ENCODE measurements at places on chromosomes 4 and X.

DNA sequence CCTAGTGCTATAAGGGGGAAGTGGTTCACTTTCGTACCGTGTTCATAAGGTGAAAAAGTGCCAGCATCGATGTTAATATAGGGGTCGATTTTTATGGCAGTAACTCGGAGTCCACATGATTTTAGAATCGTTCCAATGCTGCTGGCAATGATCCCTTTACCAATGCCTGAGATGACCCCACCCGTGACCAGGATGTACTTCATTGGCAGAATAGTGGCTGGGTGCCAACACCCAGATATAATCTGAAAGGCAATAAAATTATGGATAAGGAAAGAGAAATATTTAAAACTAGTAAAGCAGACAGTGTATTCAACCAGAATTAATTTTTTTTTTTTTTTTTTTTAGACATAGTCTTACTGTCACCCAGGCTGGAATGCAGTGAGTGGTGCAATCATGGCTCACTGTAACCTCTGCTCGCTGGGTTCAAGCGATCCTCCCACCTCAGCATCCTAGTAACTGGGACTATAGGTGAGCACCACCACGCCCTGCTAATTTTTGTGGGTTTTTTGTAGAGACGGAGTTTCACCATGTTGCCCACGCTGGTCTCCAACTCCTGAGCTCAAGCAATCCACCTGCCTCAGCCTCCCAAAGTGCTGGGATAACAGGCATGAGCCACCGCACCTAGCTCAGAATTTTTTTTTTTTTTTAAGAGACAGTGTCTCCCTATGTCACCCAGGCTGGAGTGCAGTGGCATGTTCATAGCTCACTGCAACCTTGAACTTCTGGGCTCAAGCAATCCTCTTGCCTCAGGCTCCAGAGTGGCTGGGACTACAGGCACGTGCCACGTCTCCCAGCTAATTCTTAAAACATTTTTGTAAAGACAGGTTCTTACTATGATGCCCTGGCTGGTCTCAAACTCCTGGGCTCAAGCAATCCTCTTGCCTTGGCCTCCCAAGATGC lies 9.5 kb downstream of the CTPS2 start:
- DNase-seq: no peak

- DNase-seq: no peak
Measured at GRCh38 chrX:127873637-127874036, 178.6 kb downstream of the ACTRT1 start.

DNA sequence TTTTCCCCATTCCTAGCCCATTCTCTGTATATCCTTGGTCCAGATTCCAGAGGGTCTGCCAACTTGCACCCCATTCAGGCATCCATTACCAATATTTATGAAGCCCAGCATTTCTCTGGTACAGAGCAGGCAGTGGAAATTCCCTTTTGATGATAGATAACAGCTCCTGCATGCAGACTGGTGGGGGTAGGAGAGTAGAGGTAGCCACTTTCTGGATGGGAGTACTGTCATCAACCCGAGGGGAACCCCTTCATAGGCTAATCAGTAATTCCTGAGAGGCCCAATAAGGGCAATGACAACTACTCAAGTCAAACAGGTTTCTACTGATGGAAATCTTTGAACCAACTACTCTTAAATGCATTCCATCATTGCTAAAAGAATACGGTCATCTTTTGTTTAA lies 63.7 kb downstream of the COL25A1 start:
- DNase-seq: no peak

GRCh38 chr4:18033111-18034085 lies 11.8 kb upstream of the LCORL start:
- no peak for DNase-seq

DNA sequence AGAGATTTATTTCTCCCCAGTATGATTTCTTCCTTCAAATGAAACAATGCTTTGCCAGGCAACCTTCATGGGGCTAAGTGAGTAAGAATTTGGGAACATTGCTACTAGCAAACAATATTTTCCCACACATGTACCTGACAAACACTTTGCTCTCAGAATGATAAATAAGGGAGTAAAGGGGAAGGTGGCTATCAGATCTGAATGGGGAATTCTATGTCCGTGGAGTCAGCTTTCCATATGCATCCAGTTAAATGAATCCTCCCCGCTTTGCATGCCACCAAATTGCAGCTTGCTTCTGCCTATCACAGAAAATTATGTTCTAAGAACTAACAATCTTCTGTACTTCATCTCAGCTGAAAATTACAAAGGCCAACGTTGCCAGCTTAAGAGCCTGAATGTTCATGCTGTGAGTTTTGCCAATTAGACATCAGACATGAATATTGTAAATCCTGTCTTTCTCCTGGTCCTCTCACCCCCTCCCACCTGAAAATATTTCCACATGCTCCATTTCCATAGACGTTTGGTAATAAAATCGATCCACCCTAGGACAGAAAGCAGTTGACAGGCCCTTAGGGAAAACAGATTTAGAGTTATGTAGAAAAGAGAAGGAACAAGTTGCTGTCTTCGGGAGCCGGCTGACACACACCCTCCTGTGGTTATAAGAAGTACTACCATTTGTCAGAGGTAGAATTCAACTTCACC lies 6.3 kb downstream of the MEPE start:
- DNase-seq: no peak

- no peak for DNase-seq
Measured at GRCh38 chrX:141669689-141670088, 28.9 kb downstream of the SPANXD start.

GRCh38 chr4:137212601-137213000 lies 319.7 kb downstream of the PCDH18 start:
- DNase-seq: no peak

DNA sequence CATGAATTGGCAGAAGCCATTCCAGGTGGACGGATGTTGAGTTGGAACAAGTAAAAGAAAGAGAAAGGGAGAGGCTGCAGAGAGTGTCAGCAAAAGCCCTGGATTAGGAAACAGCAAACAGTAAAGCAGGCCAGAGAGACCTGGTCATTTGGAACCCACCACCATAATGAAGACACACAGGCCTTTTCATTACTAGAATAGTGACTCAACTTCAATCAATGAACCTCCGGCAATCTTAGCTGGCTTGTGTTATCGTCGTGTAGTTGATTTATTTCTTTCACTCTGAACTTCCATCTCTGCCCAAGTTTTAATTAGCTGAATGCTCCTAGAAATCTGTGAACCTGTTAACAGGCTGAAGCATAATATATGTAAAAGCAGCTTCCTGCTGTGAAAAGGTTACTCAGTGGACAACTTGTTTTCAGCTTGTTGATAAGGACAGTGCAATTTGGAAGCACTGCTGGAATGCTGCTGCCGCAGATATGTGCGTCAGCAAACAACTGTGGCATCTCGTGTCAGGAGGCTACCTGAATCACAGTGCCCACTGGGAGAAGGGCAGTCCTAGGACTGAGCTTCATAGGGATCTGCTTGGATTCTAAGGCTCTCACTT lies 68.8 kb downstream of the SPANXN4 start:
- DNase-seq: no peak

- no peak for DNase-seq
Measured at GRCh38 chr4:115575851-115576250, 462.4 kb upstream of the NDST4 start.

DNA sequence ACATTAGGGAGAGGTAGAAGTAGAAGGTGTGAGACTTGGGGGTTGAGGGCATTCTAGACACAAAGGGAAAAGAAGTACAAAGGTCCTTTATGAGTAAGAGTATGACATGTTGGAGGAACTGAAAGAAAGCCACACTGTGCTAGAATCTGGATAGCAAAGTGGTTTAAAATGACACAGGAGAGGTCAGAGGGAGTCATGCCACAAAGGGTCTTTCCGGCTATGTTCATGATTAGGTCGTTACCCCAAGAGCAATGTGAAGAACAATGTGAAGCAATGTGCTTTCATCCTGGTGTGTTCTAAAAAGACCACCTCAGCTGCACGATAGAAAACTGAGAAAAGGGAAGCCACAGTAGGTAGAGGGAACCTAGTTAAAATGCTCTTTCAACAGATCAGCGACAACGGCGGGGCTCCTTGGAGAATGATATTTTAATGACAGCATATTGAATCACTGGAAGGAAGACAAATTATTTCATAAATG lies 29.2 kb downstream of the SMIM14 start:
- DNase-seq: no peak

DNA sequence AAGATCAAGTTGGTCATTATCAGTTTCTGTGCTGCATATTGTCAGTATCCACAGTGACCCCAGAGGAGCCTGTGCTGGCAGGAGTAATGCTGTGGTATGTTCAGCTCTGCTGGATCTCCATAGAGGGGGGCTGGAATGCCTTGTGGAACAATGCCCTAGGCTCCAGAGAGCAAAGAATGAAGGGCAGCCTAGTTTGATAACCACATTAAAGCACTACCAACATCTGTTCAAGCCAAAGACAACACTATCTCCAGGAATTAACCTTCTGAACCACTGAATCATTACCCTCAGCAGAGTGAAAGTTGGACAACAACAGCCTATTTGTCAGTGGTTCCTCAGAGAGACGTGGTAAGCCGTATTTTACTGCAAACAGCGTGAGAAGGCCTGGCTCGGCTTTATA lies 192.3 kb upstream of the CXorf66 start:
- no peak for DNase-seq

DNA sequence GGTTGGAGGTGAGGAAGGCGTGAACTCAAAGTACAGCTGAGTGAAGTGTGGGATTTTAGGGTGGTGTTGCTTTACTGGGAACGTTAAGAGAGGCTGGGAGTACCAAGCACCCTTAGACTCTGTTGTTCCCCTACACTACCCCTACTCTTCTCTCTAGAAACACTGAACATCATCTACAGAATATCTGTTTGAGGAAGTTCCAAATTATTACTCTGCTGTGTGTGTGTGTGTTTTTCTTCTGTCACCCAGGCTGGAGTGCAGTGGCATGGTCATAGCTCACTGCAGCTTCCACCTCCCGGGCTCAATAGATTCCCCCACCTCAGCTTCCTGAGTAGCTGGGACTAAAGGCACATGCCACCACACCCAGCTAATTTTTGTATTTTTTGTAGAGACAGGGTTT lies 76.7 kb upstream of the AP1S2 start:
- no peak for DNase-seq

DNA sequence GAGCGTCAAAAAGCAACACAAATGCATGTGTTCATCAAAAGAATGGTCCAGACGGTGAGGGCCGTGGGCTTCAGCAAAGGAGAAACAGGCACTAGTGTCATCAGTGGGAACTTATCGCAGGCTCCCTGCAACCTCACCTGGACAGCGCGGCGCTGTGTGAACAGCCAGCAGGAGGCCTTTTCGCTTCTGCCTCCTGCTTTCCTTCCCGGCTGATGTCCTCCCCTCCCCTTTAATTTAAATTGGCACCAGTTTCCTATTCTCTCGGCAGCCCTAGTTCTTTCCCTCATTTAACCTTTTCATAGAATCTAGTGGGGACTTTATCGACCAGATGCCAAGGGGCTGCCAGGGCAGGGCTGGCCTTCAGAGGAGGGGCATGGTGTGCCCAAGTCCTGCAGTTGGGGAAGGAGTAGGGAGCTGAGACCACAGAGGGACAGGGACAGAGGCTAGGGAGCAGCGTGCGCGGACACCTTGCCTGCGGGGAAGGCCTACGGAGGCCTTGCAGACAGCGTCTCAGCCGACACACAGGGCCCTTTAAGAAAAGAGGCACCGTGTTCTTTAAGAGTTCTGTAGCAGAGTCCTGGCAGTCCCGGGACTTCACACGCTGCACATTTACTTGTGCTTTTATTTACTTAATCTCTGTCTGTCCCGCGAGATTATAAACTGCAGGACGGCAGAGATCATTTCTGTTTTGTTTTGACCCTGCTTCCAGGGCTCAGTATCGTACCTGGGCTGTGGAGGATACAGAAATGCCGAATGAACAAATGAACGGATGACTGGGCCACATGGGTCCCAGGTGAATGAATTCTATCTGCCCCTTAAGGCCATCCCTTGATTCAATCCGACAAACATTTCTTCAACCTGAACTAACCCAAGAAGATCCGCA lies 8.4 kb upstream of the SORBS2 start:
- no peak for DNase-seq
